ENCODE measurements at places on chromosomes 1 and 21. TPM values are rescaled to one million over a fixed set of nuclear protein-coding genes. Genes with fewer than 3 reads are reported as not detected.

Gene PRDM16
- total RNA-seq, result 20.4 TPM

Gene CPLANE2
- 20.5 TPM for total RNA-seq

Gene VAV3
- total RNA-seq, result 5.9 TPM

Gene NBPF26
- total RNA-seq, result 19.6 TPM

Gene LRRC53
- total RNA-seq, result 1.2 TPM

Gene GBP7
- total RNA-seq, result not detected

Gene CSF1
- 16.0 TPM for total RNA-seq

Gene CADM3
- total RNA-seq, result 262 TPM

Gene TMEM240
- 36.9 TPM for total RNA-seq

Gene NEXN
- total RNA-seq, result 2.1 TPM

Gene SLC45A1
- total RNA-seq, result 17.6 TPM

Gene MAP1LC3C
- total RNA-seq, result not detected

Gene FCRLB
- 4.0 TPM for total RNA-seq

Gene SLC2A5
- 26.6 TPM for total RNA-seq

Gene DENND2D
- total RNA-seq, result 2.0 TPM

Gene RGS4
- total RNA-seq, result 334 TPM

Gene NPHS2
- total RNA-seq, result not detected

Gene SLC16A4
- 4.9 TPM for total RNA-seq

Gene C2CD4D
- 1.3 TPM for total RNA-seq

Gene ACTL8
- total RNA-seq, result not detected

Gene FAM78B
- 19.6 TPM for total RNA-seq

Gene MYBPH
- total RNA-seq, result not detected

Gene CLDN17
- total RNA-seq, result not detected

Gene IFI16
- total RNA-seq, result 18.0 TPM

Gene DENND2C
- 1.0 TPM for total RNA-seq

Gene REN
- not detected for total RNA-seq

Gene CRYBG2
- not detected for total RNA-seq

Gene GOLT1A
- total RNA-seq, result 0.82 TPM

Gene SYPL2
- 0.71 TPM for total RNA-seq

Gene TFF2
- total RNA-seq, result not detected

Gene CALML6
- 2.7 TPM for total RNA-seq

Gene RBM11
- 6.7 TPM for total RNA-seq

Gene PROK1
- not detected for total RNA-seq

Gene FAM3B
- not detected for total RNA-seq

Gene GPR157
- total RNA-seq, result 2.7 TPM

Gene CATSPERE
- 3.7 TPM for total RNA-seq

Gene SUSD4
- 77.2 TPM for total RNA-seq

Gene FCGR3A
- total RNA-seq, result 25.8 TPM

Gene ANKRD45
- 10.9 TPM for total RNA-seq
